ENCODE measurements at places on chromosomes 3 and 15.

- no peak for DNase-seq
Observed at GRCh38 chr3:159029306-159030026, 227.6 kb downstream of the MFSD1 start.

GRCh38 chr15:66617137-66618090, 51.6 kb upstream of the LCTL start:
- peak; percentile 54 for DNase-seq

DNA sequence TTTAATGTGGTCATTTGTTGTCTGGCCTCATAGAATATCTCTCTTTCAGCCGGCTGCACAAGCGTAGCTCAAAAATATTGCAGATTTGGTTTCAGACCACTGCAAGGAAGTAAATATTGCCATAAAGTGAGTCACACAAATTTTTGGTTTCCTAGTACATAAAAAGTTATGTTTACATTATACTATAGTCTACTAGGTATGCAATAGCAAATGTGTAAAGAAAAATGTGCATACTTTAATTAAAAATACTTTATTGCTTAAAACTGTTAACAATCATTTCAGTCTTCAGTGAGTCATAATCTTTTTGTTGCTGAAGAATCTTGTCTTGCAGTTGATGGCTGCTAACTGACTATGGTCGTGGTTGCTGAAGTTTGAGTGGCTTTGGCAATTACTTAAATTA, 425.1 kb upstream of the ROBO1 start:
- DNase-seq = no peak

DNA sequence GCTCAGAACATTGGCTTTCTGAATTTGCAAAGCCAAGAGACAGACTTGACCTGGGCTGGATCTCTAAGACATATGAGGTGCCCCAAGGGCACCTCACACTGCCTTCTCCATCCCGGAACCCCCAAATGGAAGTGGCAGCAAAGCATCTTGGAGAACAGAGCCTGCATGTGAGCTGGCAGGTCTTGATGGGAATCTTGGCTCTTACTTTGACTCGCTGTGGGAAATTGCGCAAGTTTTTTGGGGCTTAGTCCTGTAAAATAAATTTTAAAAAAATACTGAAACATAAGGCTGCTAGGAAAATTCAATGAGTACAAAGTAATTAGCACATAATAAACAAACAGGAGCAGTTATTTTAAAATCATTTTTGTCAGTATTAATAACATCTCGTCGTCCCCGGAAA, 13.7 kb upstream of the SEC22A start:
- no peak for DNase-seq

DNA sequence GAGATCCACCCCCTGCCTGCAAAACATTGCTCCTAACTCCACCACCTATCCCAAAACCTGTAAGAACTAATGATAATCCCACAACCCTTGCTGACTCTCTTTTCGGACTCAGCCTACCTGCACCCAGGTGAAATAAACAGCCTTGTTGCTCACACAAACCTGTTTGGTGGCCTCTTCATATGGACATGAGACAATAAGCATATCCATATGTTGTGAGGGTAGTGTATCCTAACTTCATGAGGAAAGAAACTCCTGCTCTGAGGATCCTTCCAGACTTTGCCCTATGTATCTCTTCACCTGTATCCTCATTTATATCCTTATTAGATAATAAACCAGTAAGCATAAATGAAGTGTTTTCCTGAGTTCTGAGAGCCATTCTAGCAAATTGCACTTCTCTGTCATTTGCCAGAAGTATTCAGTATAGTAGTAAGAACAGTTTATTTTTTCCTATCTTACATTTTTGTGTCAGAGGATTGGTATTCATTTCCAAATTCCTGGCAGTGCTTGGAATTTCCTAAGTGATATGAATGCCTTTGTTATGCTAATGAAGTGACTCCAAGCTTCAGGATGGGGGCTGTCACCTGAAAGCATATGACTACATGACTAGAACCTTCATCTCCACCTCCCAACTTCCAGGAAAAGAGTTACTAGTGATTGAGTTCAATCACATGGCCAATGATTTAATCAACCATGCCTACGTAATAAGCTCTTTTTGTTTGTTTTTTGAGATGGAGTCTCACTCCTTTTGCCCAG, 30.2 kb downstream of the TTBK2 start:
- no peak for DNase-seq

DNA sequence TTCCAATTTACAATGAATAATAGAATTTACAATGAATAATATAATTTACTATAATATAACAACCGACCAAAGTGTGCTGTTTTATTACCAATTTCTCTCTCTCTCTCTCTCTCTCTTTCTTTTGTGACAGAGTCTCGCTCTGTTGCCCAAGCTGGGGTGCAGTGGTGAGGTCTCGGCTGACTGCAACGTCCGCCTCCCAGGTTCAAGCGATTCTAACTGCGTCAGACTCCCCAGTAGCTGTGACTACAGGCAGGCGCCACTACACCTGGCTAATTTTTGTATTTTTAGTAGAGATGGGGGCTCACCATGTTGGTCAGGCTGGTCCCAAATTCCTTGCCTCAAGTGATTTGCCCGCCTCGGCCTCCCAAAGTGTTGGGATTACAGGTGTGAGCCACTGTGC, 17.0 kb upstream of the CCNL1 start:
- DNase-seq = no peak

DNA sequence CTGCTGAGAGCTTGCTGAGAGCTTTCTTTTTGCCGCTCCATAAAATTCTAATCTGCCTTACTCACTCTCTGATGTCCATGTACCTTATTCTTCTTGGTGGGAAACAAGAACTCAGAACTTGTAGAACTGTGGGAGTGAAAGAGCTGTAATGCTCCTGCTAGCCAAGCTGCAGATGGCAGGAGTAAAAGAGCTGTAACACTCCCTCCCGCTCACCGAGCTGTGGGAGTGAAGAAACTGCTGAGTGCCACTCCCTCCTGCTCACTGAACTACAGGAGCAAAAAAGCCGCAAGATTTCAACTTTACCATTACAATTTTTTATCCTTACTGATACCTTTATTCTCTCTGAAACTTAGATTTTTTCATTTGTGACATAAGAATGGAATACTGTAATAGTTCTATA, 199.1 kb downstream of the SI start:
- no peak for DNase-seq

DNA sequence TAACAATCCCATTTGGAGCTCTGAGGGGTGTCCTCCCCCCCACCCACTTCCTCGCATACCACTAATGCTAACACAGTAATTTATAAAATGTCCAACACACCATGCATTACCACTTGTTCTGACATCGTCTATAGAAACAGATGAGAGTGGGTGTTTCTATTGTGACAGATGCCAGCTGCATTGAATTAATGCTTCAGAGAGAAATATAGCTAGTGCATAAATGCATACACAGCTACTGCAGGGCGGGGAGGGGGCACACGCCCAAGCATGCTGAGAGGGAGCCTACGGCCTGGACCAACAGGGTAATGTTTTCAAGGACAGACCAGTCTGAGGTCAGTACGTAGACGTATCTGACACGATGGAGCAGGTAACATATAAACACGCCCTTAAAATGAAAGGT, 106.0 kb upstream of the FEZF2 start:
- no peak for DNase-seq

DNA sequence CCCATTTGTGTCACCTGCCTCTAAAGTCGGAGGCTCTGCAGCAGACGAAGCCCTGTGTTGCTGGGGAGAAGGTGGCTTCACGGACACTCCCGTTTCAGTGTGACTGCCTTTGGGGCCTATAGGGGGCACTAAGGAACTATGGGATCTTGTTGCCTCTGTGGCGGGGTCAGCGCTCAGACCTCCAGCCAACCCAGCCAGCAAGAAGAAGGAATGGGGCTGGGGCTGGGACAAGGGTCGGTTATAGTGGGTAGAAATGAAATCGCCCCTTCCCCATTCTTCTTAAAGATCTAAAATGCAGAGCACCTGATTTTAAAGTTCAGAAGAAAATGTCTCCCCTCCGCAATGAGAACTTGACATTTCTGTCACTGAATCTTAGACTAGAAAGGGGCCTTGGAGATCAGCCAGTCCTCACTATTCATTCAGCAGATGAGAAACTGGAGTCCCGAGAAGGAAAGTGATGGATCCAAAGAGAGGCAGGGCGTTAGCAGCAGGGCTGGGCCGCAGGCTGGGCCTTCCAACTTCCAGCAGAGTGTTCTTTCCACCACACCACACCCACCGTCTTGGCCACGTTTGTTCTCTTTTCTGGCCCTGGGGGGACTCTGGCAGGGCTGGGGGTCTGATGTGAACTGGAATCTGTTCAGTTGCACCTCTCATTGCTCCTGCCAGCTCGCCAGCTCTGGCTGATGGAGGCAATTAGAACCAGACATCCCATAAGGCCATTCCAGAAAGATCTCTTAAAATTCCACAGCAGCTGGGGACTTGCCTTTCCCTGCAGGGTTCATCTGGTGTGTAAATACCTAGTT, 195.4 kb downstream of the OPA1 start:
- peak; percentile 45 for DNase-seq

DNA sequence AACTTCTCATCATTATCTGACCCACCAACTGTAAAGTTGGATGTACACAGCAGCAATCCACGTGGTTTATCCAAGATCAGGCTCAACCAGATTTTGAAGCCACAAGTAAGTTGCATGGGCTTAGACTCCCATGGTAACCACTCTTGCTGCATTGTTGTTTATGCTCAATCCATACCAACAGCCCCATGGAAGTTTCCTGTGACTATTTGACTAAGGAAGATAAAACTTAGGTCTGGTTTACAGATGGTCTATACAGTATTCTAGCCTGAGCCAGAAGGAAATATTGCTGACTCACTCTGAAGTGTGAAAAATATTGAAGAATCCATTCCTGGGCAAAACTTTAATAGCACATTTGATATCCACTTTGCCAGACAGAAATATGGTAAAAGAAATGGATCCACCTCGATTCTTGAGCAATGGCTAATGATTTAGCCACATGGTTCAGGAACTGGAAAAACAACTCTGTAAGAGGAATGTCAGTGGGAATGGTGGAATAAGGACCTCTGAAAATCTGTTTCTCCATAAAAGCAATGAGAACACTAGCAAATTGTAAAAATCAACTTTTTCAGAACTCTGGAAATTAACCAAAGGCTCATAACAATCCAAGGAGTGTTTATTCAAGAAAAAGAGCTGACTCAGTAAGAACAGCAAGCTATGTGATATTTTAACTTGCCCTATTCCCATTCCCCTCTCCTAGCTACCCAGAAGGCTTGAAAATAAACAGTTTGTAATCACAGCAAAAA, 162.9 kb upstream of the STT3B start:
- DNase-seq = no peak

GRCh38 chr3:127887321-127887720, 27.7 kb upstream of the KBTBD12 start:
- DNase-seq = no peak

GRCh38 chr3:197001972-197002700, 27.5 kb downstream of the MELTF start:
- no peak for DNase-seq

GRCh38 chr15:97972366-97972765, 11.9 kb downstream of the ARRDC4 start:
- no peak for DNase-seq

Data from CD4-positive, alpha-beta T cell treated with Interleukin-15 for 1 hour (primary cell).